ENCODE measurements at places on chromosomes 7 and 10.
A peak's percentile ranks its signal among the peaks of the same experiment; 100 is the strongest.

- no peak for DNase-seq
These were observed 8.6 kb upstream of the ADARB2 start for GRCh38 chr10:1745780-1746456.

DNA sequence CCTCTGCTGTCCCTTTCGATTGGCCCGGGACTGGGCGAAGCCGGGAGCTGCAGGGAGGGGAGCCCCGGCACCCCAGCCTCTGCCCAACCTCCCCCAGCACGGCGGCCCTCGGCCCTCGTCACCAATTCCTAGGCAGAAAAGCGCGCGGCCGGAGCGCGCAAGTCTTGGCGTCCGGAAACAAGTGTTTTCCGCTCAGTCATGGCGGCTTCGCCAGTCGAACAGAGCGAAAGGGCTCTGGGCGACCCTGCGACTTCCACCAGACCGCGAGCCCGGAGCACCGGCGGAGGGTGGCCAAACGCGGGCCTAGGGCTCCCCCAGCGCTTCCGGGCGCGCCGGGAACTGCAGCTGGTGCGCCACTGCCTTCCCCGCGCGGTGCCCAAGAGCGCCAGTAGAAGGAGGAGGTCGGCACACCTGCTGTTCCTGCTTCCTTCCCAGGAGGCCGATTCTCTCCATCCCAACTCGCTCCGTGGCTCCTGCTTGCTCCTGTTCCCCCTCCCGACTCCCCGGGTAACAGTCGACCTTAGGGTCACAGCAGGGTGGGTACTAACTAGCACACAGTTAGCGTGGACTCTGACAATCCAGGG is 729.9 kb downstream of the ZWINT start:
- no peak for DNase-seq

GRCh38 chr10:131090761-131091661 is 220.5 kb downstream of the TCERG1L start:
- no peak for DNase-seq

GRCh38 chr10:80648106-80648505 is 110.4 kb downstream of the SH2D4B start:
- DNase-seq: no peak

DNA sequence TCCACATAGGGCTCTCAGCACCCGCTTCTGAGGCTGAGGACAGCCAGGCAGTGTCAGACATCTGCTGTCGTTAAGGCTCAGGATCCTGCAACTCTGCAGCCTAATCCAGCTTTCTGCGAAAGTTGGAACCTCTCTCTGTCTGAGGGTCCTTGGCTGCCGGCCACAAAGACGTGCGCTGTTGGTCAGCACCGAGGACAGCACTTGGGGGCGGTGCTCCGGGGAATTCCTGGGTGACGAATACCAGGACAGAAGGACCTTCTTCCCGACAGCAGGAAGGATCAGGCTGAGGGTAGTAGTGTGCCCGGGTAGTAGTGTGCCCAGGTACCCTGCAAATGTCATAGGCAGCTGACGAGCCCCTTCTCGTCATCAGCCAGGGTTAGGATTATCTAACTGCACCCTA is 16.0 kb upstream of the RASGEF1A start:
- DNase-seq: no peak

- DNase-seq: no peak
These were observed 332.4 kb upstream of the IGFBP3 start for GRCh38 chr7:46253520-46253919.

DNA sequence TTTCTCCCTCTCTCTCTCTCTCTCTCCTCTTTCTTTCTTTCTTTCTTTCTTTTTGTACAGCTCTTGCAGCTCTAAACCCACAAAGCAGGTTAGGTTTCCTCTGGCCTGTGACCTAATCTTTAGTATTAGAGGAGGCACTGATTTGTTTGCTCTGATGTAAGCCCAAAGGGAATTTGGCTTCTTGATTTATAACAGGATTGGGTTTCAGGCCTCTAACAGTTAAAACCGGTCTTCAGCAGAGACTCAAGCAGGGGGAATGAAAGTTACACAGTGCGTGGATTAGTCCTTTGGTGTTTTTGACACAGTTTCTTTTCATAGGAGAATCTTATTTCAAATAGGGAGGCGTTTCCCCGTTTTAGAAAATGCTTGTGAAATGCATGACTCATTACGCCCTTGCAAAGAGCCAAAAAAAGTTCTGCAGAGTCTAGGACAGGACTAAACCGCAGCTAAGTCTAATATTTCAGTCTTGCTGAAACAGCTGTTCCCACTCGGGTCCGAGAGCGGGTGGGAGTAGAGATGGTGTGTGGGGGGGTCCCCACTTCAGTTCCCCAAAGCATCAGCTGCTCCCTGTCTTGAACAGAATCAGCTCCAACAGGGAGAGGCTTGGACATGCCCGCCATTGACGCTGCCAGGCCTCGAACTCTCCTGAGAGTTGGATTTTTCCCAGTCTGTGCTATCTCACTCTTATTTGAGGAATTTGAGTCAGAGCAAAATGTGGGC is 296.5 kb upstream of the PITRM1 start:
- DNase-seq: peak; percentile 14

GRCh38 chr10:3081383-3081981 is 14.1 kb downstream of the PFKP start:
- no peak for DNase-seq

GRCh38 chr10:29253690-29254029 is 35.2 kb upstream of the LYZL1 start:
- DNase-seq: no peak

DNA sequence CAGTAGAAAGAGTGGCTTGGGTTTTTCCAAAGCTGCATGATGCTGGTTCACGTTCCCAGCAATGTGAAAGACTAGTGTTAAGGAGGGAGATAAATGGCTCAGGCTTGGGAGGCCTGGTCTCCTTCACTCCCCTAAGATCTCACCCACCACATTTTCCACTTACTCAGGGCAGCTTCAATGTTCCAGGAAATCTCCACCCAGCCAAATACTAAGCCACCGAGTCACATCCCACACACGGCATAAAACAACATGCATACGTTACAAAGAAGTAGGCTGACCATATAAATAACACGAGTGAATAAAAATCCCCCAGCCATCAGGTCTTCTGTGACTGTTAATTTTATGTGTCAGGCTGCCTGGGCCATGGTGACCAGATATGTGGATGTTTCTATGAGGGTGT is 303.5 kb downstream of the SFMBT2 start:
- no peak for DNase-seq

Measured in CD4-positive, alpha-beta T cell treated with Interleukin-21 for 1 hour (primary cell).